Liver (tissue), 10 donors: ENCODE measurements at places on chromosomes 5 and 9. TPM values are rescaled to one million over a fixed set of nuclear protein-coding genes. Genes with fewer than 3 reads are reported as not detected.

DNA sequence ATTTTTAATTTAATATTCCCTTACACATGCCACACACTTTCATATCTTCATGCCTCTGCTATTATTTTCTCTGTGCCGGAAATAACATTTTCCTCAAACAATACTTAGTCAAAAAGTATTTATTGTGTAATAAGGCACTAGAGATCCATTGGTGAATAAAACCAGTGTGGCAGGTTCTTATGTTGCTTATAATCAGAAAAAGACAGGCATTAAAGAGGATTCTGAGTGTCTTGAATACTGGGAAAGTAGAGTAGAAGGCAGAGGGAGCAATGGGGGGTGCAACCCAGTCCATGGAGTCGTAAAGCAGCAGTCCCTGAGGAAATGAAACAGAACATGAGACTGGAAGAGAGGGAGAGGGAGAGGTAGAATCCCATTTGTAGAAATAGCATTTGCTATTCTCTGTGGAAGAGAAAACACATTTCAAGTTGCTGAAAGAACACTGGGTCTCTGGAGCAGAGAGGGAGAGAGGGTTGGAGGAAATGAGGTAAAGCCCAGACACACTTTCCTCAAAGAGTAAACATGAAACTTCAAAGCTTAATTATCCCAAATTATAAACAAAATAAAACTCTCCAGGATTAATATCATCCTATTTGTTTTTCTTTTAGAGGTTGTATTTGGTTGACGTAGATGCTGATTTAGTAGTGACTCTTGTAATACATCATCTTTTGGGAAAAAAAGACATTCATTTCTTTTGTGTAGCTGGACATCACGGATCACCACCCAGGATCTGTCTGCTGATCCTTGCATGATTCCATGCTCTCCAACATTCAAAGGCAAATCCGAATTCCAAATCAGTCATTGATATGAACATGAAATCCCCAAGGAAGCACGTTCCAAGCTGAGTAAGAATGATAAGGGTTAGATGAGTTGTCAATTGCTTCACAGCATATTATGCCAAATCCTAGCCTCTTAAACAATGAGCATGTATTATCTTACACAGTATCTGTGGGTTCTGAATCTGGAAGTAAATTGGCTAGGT, 37.4 kb upstream of the GRAMD2B start:
- DNase-seq = no peak
- H3K36me3 ChIP-seq = peaks cover 2% of the 10 kb centered on the region
- H3K27ac ChIP-seq = no peak overlapping the region
- H3K4me3 ChIP-seq = no peak overlapping the region
- H3K27me3 ChIP-seq = no peaks in the 10 kb centered on the region
- H3K4me1 ChIP-seq = peaks cover 6% of the 10 kb centered on the region

- H3K27ac ChIP-seq = no peak overlapping the region
- no peak for DNase-seq
- H3K27me3 ChIP-seq = no peaks in the 10 kb centered on the region
- no peak overlapping the region for H3K4me3 ChIP-seq
- H3K36me3 ChIP-seq = no peaks in the 10 kb centered on the region
- peaks cover 24% of the 10 kb centered on the region for H3K4me1 ChIP-seq
Observed at GRCh38 chr5:53934151-53934820, 373.8 kb downstream of the NDUFS4 start.

DNA sequence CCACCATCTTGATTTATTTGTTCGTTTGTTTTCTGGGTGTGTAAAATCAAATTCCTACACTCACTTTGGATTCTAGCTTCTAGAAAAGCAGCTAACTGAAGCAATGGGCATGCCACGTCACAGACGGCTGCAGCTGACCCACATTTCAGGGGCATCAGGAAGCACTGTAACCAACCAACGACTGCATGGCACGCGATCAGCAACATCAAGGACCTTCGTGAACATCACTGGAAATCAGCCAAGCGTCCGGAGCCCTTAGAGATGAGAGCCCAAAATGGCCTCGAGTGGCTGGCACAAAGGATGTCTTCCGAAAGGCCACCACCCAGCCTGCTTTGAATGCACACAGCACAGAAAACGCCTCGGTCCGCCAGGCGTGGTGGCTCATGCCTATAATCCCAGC, 191.1 kb downstream of the OLFM1 start:
- peaks cover 13% of the 10 kb centered on the region for H3K4me1 ChIP-seq
- no peaks in the 10 kb centered on the region for H3K27me3 ChIP-seq
- no peak overlapping the region for H3K27ac ChIP-seq
- no peak overlapping the region for H3K4me3 ChIP-seq
- no peaks in the 10 kb centered on the region for H3K36me3 ChIP-seq

GRCh38 chr9:38254756-38255155, 137.7 kb upstream of the ALDH1B1 start:
- no peak for DNase-seq
- H3K4me1 ChIP-seq = no peaks in the 10 kb centered on the region
- no peak overlapping the region for H3K4me3 ChIP-seq
- no peak overlapping the region for H3K27ac ChIP-seq
- H3K27me3 ChIP-seq = no peaks in the 10 kb centered on the region

DNA sequence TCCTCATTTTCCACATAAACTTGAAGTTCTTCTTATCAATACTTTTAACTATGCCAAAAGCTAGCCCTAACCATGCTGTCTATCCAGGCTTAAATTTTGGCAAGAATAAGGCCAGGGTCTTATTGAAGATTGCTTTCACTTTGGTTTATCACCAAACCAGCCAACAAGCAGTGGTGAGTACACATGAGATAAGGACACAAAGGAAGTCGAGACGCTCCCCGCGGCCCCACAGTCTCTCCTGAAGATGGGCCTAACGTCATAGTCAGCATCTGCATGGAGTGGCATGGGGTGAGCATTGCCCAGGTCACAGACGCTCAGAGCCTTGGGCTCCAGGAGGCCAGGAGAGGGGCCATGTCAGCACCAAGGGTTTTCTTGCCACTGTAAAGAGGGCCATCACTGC, 80.3 kb downstream of the ATPSCKMT start:
- H3K27ac ChIP-seq = no peak overlapping the region
- no peak for DNase-seq
- no peaks in the 10 kb centered on the region for H3K27me3 ChIP-seq
- H3K4me1 ChIP-seq = no peaks in the 10 kb centered on the region
- no peaks in the 10 kb centered on the region for H3K36me3 ChIP-seq

DNA sequence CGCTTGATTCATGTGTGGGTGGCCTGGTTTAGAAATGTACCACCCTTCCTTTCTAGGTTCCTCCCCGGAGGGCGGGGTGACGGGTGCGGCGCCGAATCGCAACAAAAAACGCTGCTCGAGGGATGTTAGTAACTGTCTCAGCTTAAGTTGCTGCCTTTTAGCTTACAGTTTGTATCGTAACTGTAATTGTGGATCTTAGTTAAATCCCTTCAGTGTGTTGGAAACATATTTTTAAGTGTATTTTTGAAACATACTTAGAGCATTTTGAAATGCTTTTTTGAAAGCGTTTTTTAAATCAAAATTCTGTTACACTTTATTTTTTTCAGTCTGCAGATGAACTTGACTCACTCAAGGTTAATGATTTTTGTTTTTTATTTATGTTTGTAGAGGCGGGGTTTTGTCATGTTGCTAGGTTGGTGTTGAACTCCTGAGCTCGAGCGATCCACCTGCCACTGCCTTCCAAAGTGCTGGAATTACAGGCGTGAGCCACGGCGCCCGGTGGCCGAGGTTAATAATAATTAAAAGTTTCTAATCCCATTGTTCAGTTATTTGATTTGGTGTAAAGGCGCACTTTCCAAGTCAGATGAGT, 997 bp upstream of the CHD1 start:
- no peaks in the 10 kb centered on the region for H3K36me3 ChIP-seq
- H3K4me3 ChIP-seq = peak overlapping the region; percentile 77
- H3K27me3 ChIP-seq = no peaks in the 10 kb centered on the region
- H3K4me1 ChIP-seq = peaks cover 16% of the 10 kb centered on the region
- no peak for DNase-seq
- peak overlapping the region; percentile 100 for H3K27ac ChIP-seq

DNA sequence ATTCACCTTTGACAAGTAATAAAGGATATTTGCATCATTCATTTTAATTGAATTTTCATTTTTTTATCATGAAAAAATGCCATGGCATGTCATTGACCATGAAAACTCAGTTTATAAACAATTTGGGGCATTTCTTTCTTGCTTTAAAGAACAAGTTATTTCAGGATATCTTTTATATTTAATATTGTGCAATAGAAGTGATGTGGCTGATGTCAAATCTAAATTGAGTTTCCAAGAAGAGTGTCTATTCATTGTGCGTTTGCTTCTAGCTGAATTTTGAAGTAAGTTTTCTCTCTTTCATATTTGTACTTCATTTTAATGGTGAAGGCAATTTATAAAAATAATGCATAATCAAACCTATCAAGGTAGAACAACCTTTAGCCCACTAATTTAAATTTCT, 30.5 kb downstream of the MACIR start:
- no peaks in the 10 kb centered on the region for H3K36me3 ChIP-seq
- no peak overlapping the region for H3K27ac ChIP-seq
- no peaks in the 10 kb centered on the region for H3K27me3 ChIP-seq
- H3K4me1 ChIP-seq = no peaks in the 10 kb centered on the region
- DNase-seq = no peak
- no peak overlapping the region for H3K4me3 ChIP-seq

DNA sequence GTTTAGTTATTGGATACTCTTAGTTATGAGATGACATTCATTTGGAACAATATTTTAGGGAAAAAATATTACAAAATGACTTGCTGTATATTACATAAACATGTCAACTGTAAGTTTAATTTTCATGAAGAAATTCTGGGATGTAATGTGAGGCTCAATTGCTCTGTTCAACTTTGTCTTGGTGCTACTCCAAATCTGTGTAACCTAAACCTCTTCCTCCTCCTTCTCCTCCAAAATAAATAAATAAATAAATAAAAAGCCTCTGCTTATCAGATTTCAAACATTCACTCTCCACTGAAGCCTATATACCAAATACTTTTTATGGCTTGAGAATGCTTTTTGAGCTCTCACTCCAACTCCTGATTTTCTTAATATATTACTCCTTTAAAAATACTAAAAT, 27.7 kb downstream of the ACTBL2 start:
- no peak overlapping the region for H3K27ac ChIP-seq
- no peak for DNase-seq
- H3K36me3 ChIP-seq = no peaks in the 10 kb centered on the region
- no peaks in the 10 kb centered on the region for H3K27me3 ChIP-seq
- H3K4me3 ChIP-seq = no peak overlapping the region

DNA sequence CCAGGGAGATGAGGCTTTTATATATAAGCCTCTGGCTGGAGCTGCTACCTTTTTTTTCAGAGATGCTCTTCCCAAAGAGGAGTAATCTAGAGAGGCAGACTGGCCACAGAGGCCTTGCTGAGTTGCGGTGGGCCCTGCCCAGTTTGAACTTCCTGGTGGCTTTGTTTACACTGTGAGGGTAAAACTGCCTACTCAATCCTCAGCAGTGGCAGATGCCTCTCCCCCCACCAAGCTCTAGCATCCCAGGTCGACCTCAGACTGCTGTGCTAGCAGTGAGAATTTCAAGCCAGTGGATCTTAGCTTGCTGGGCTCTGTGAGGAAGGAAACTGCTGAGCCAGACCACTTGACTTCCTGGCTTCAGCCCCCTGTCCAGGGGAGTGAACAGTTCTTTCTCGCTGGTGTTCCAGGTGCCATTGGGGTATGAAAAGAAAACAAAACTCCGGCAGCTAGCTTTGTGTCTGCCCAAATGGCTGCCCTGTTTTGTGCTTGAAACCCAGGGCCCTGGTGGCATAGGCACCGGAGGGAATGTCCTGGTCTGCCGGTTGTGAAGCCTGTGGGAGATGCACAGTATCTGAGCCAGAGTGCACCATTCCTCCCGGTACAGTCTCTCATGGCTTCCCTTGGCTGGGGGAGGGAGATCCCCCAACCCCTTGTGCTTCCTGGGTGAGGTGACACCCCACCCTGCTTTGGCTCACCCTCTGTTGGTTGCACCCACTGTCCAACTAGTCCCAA, 219.5 kb upstream of the IZUMO3 start:
- no peaks in the 10 kb centered on the region for H3K4me1 ChIP-seq
- no peaks in the 10 kb centered on the region for H3K27me3 ChIP-seq
- no peak overlapping the region for H3K4me3 ChIP-seq
- H3K27ac ChIP-seq = no peak overlapping the region
- no peak for DNase-seq

DNA sequence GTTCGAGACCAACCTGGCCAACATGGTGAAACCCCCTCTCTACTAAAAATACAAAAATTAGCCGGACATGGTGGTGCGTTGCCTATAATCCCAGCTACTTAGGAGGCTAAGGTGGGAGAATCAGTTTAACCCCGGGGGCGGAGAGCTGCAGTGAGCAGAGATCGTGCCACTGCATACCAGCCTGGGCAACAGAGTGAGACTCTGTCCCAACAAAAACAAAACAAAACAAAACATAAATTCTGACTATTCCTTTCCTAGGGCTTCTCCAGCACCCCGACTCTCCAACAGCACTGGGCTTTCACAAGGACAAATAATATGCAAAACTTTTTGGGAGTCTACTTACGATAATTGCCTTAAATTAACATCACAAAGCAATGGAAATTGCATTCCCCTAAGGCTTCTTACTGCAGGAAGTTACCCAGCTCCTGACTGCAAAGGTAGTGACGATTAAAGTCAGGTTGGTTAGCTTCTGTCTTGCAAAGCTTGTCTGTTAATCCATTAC, 15.9 kb upstream of the CDKN2AIPNL start:
- no peak overlapping the region for H3K27ac ChIP-seq
- no peak overlapping the region for H3K4me3 ChIP-seq
- no peak for DNase-seq
- H3K36me3 ChIP-seq = no peaks in the 10 kb centered on the region
- H3K27me3 ChIP-seq = no peaks in the 10 kb centered on the region

- H3K36me3 ChIP-seq = no peaks in the 10 kb centered on the region
- H3K4me1 ChIP-seq = no peaks in the 10 kb centered on the region
- H3K4me3 ChIP-seq = no peak overlapping the region
- peaks cover 5% of the 10 kb centered on the region for H3K27me3 ChIP-seq
- no peak overlapping the region for H3K27ac ChIP-seq
Observed at GRCh38 chr5:52999344-52999949, 10.3 kb downstream of the ITGA2 start.

GRCh38 chr5:151040211-151040747, 19.9 kb downstream of the GPX3 start:
- H3K27me3 ChIP-seq = no peaks in the 10 kb centered on the region
- H3K4me1 ChIP-seq = peaks cover 70% of the 10 kb centered on the region
- H3K4me3 ChIP-seq = no peak overlapping the region
- no peak for DNase-seq
- H3K36me3 ChIP-seq = peaks cover 10% of the 10 kb centered on the region
- H3K27ac ChIP-seq = peak overlapping the region; percentile 72

GRCh38 chr9:20504930-20505329, 117.4 kb downstream of the MLLT3 start:
- H3K4me1 ChIP-seq = no peaks in the 10 kb centered on the region
- H3K36me3 ChIP-seq = no peaks in the 10 kb centered on the region
- H3K27me3 ChIP-seq = no peaks in the 10 kb centered on the region
- DNase-seq = no peak
- H3K27ac ChIP-seq = no peak overlapping the region

CSNK1G3 gene
- 6.8 TPM for polyA plus RNA-seq

KIAA1958 gene
- polyA plus RNA-seq = 0.99 TPM

CDKN2B gene
- polyA plus RNA-seq = 0.32 TPM

GABRA1 gene
- polyA plus RNA-seq = not detected

HSD17B3 gene
- 0.83 TPM for polyA plus RNA-seq

FBXW5 gene
- polyA plus RNA-seq = 87.1 TPM
